ENCODE measurements at places on chromosomes 12 and 14.

DNA sequence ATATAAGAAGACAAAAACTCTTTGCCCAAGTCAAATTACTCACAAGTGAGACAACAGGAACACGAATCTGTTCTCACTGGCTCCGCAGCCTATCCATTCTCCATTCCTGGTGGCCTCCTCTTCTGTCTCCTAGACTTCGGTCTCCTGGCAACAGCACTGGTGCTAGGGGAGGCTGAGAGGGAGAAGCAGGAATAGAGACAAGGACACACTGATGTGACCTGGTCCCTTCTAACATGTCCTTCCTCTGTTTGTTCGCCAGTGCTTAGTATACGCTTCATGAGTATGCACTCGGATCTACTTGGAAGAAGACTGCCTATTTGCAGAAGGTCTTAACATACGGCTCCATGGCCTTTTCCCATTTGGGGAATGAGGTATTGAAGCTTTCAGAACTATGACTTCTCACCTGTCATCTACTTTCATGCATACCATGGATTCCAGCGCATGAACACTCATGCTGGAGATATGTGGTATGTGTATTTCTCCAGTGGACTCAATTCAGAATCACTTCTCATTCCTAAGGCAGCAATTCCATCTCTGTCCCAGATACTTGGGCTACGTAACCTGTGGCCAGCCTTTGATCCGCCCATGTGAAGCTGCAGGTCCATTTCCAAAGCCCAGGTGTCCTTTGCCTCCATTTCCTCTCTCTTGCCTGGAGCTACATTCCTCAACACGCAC lies 33.9 kb downstream of the BHLHE41 start:
- DNase-seq = peak; percentile 33

- no peak for DNase-seq
Measured at GRCh38 chr12:21130998-21131397, at the start of gene SLCO1B1. SLCO1B1 (plus strand) TSS chr12:21131194; CDS start chr12:21141575, 10,381 bp downstream.

- no peak for DNase-seq
Measured at GRCh38 chr14:82432301-82433105, 898.9 kb upstream of the SEL1L start.

GRCh38 chr12:47079468-47079980 lies at the start of the genes AMIGO2 and PCED1B:
AMIGO2 (minus strand) TSS chr12:47079959; CDS start chr12:47079002, 957 bp downstream.
PCED1B (plus strand) TSS chr12:47079621; CDS start chr12:47235064, 155,443 bp downstream.
- no peak for DNase-seq

DNA sequence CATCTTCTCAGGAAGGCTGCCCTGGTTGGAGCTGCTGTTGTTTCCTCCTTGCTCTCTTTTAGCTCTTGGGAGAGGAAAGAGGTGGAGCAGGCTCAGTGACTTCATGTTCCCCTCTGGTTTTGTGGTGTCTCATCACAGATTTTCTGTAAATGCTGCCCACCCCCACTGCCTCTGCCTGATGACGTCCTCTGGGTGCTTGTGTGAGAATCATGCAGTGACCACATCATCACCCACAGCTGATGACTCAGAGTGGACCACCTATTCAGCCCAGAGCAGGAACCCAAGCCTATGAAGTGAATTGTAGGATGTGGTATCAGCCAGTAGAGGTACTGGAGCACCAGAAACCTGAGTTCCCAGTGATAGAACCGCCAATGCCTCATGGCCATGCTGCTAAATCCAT lies at the start of gene GZMB:
TSS of gene GZMB (minus strand) at position 33 of the 400 bp plus-strand sequence. CDS start at position 3, 30 bp downstream.
- DNase-seq = no peak

DNA sequence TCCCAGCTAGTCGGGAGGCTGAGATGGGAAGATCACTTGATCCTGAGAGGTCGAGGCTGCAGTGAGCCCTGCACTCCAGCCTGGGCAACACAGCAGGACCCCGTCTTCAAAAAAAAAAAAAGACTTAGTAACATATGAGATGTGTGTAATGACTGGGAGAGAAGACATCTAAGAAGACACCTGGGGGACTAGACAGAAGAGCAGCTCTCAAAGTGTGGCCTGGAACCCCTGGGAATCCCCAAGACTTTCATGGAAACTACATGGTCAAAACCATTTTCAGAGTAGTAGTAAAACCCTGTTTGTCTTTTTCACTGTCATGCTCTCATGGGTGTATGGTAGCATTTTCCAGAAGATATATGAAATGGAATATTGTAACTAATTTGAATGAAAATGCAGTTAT lies 45.3 kb downstream of the R3HDM2 start:
- DNase-seq = no peak

DNA sequence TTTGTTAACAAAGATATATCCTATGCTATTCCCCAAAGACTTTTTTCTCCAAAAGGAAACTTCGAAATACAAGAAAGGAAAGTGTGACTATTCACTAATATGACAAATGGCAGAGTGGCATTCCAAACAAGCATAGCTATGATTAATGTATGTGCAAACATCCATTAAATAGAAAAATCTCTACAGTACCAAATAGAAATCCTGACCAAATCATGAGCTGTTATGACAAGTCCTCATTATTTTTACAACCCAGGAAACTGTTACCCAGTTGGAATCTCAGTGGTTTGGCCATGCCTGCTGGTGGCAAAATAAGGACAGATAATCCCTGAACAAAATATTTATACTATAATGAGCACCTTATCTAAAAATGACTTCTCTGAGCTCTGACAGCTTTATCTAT lies 202.1 kb downstream of the SEC23A start:
- no peak for DNase-seq

GRCh38 chr12:101599771-101600484 lies 5.2 kb downstream of the MYBPC1 start:
- no peak for DNase-seq

- DNase-seq = peak; percentile 56
Measured at GRCh38 chr14:33842299-33842698, 108.6 kb downstream of the EGLN3 start.

- peak; percentile 88 for DNase-seq
Measured at GRCh38 chr12:7060353-7060954, at the start of gene C1S. C1S (plus strand) TSS chr12:7060718; CDS start chr12:7061913, 1,195 bp downstream.

All from epithelial cell of proximal tubule (primary cell).